ENCODE measurements at places on chromosomes 7 and 10.

- no peak for DNase-seq
Measured at GRCh38 chr7:46542076-46542475, 621.0 kb upstream of the IGFBP3 start.

DNA sequence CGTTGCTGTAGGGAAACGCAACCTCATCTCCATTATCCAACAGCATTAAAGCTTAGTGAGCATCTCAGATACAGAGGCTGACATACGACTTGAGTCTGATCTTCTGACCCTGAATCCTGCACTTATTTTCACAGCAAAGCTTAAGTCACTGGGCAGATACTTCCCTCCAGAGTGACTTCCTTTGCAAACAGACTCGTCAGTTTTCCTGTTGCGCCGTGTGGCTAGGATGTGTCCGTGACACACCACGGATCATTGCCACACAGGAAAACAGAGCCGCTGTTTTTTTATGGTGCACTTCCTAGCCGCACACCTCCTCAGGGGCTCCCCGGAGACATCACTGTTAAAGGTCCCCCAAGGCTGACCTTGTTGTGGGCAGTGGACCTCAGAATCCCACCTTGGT, 94.9 kb upstream of the MKI67 start:
- DNase-seq: no peak

DNA sequence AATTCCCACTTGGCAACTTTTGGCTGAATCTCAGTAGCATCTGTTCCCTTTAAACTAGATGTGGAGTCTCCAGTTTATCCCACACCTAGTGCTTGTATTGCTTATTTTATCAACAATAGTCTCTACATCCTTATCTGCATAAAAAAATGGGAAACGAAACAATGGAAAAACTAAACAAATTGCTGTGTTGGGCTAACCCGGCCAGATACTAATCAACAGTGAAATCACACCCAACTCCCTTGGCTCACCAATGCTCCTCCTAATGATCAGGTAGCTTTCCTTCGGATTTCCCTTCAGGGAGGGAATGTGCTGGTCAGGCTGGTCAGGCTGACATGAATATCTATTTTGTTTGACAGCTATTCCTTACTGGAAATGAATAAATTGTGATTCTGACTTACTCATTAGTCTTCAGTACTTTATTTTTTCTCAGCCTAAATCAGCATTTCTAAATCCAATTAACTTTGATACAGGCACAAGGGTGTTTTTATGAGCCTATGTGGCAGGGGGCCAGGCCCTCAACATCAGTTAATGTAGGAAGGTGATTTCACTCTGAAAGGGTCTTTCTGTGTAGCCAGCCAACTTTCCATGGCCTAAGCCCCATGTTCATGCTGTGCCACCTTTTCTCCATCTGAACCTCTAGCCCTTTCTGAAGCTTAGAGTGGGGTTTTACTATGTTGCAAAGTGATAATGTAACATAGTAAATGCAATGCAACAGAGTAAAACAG, 170.5 kb upstream of the NPSR1 start:
- no peak for DNase-seq

- DNase-seq: no peak
Measured at GRCh38 chr10:21993360-21994001, 10.0 kb downstream of the DNAJC1 start.

DNA sequence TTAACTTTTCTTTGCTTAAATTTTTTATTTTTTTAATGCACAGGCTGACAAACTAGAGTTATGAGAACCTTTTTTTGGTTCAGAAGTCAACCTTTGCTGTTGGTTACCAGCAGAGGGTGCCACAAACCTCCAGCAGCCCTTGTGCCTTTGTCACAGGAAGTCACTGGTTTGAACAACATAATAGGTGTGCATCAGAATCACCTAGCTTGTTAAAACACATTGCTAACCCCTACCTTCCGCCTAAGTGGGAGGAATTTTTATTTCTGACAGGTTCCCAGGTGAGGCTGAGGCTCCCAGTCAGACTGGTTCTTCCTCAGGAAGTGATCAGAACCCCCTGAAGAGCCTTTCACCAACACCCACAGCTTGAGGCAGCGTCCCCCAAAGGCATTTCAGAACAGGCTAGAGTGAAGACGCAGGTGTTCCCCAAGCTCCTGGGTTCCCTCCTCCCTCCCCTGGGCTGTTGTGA, 22.6 kb upstream of the VDAC2 start:
- DNase-seq: peak; percentile 57

DNA sequence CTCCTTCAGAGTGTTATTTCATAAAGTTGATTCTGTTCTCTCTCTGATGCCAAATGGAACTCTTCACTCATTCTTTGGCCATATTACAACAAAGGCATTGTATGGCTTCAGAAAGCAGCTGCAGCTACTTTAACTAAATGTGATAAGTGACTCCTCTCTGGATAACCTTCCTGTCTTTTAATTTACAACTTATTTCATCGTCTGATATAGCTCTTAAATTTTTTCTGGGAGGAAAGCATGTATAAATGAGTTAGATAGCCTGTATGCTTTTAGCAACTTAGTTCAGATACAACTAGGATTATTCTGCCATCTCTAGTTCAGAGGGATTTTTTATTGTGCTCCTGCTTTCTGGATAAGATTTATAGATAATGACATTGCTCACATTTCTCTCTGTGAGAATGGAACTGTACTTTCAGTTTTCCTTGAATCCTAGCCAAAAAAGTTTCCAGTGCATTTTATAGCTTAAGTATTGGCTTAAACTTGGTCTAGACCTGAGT, 57.5 kb downstream of the KLHDC10 start:
- DNase-seq: no peak

- DNase-seq: no peak
Measured at GRCh38 chr10:100531761-100532160, 2.1 kb upstream of the NDUFB8 start.

DNA sequence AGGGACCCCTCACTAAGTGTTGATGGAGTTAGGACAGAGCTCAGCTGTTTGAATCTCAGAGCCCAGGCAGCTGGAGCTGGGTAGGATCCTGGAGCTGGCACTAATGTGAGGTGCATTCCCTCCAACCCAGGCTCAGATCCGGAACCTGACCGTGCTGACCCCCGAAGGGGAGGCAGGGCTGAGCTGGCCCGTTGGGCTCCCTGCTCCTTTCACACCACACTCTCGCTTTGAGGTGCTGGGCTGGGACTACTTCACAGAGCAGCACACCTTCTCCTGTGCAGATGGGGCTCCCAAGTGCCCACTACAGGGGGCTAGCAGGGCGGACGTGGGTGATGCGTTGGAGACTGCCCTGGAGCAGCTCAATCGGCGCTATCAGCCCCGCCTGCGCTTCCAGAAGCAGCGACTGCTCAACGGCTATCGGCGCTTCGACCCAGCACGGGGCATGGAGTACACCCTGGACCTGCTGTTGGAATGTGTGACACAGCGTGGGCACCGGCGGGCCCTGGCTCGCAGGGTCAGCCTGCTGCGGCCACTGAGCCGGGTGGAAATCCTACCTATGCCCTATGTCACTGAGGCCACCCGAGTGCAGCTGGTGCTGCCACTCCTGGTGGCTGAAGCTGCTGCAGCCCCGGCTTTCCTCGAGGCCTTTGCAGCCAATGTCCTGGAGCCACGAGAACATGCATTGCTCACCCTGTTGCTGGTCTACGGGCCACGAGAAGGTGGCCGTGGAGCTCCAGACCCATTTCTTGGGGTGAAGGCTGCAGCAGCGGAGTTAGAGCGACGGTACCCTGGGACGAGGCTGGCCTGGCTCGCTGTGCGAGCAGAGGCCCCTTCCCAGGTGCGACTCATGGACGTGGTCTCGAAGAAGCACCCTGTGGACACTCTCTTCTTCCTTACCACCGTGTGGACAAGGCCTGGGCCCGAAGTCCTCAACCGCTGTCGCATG, 5.2 kb downstream of the CHPF2 start:
- no peak for DNase-seq

- DNase-seq: no peak
Measured at GRCh38 chr7:47295606-47296005, 286.3 kb downstream of the TNS3 start.

DNA sequence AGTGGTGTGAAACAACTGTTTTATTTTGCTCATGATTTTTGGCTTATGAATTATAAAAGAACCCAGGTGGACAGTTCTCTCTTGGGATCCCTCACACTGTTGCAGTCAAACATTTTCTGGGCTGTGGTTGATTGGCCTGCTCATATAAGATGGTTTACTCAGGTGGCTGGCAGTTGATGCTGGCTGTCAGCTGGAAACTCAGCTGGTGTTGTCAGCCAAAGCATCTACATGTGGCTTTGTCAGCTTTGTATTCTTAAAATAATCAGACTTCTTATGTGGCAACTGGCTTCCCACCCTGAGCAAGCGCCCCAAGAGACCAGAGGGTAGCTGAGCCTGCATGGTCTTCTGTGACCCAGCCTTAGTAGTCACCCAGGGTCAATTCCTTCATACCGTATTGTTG, 534.7 kb downstream of the NRG3 start:
- no peak for DNase-seq
